Stimulated activated CD8-positive, alpha-beta memory T cell treated with anti-CD3 and anti-CD28 coated beads, Interleukin-4, amount 100 ng/mL, for 1 hour (primary cell): ENCODE measurements at places on chromosomes 7 and 10.

- DNase-seq = no peak
Measured at GRCh38 chr10:45008524-45009161, 7.9 kb downstream of the ZNF22 start.

GRCh38 chr10:123798856-123799255, 92.8 kb downstream of the CPXM2 start:
- DNase-seq = no peak

DNA sequence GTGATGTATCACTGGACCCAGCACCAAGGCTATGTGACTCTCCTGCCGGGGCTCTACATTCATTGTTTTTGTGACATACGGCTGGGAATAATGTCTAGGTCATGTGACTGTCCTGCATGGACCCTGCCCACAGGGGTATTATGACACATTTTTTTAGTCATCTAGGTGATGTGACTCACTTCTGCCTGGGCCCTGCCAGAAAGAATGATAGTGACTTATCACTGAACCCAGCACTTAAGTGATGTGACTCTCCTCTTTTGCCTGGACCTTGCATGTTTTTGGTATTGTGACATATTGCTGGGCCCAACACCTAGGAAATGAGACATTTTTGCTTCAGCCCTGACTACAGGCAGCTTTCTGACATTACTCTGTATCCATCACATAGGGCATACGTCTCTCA, 51.1 kb upstream of the ZNF107 start:
- no peak for DNase-seq

- no peak for DNase-seq
Measured at GRCh38 chr10:130915065-130915464, 396.5 kb downstream of the TCERG1L start.

GRCh38 chr7:55977831-55978230, 13.4 kb downstream of the NIPSNAP2 start:
- no peak for DNase-seq
